AG09319 (cell line): ENCODE measurements at places on chromosomes 3 and 15.

DNA sequence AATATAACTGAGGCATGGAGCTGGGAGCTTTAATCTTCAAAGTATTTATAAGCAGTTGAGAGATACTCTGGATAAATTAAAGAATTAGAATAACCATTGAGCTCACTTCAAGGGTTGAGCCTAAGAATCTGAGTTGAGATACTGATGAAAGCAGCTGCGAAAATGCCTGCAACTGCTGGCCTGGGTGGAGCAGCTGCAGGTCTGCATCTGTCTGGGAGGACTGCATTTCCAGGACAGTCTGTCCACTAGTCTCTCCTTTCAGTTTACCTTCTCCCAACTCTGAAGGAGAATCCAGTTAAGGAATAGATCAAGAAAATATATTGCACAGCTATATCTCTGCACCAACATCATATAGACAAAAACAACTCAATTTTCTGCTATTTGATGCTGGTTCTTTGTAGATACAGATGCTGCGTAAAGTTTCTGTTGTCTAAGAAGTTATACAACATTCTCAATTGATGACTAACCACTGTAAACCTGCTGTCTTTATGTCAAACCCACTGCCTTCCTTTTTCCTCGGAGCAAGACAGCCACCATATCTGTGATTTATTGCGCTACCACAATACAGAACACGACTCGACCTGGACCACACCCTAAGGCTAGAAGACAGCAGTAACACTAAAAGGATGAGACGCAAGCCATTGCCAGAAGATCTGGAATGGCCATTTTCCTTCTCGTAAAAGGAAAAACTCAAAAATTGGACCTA lies 245.1 kb downstream of the MAGI1 start:
- no peak for DNase-seq

GRCh38 chr3:176647987-176648386 lies 549.3 kb downstream of the TBL1XR1 start:
- DNase-seq: no peak

GRCh38 chr3:192010490-192010889 lies 549.5 kb downstream of the PYDC2 start:
- DNase-seq: no peak

DNA sequence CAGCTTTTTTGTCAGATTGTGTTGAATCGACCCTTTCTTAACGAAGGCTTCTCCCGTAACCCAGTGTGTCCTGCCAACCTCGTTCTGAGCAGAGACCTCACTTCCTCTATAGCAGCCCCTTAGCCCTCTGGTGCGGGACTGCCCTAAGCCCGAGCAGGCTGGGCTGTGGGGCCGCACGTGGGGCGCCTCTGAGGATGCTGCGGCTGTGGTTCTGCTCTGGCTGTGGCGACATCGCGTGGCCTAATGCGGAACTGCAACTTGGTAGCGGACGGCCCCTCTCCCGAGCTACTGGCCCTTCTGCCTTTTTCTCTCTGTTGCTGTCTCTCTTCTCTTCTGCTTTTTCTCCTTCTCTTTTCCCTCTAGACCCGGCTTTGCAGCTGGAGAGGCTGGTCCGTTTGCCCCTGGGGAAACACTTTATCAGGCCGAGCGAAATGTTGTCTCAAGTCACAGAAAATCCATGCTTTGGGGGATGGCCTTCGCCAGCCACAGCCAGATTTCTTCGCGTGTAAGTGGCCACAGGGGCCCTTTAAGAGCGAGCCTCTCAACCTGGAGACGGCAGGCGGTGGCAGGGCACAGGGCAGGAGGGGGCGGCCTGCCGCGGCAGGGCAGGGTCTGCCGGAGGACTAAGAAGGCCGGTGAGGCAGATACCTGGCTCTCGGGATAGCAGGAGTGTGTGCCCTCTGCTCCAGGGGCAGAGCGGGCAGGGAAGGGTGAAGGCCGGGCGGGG lies 19.4 kb upstream of the KIF23 start:
- no peak for DNase-seq

- no peak for DNase-seq
Measured at GRCh38 chr15:58760385-58761009, 10.6 kb upstream of the MINDY2 start.

DNA sequence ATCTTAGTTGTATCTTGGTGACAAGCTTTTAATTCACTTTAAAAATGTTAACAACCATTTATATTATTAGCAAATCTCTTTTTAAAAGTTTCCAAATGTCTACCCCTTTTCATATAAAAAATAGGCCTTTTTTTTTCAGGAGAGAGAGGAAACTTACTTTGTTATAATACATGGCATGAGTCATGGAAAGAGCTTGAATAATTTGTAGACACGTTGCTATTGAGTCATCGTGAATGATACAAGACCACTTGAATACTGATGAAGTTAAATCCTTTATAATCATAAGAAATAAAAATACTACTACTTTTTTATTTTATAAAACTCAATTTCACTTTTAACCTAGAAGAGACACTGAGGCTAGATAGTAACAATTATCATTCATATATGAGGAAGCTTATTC lies 70.3 kb upstream of the BBX start:
- no peak for DNase-seq

DNA sequence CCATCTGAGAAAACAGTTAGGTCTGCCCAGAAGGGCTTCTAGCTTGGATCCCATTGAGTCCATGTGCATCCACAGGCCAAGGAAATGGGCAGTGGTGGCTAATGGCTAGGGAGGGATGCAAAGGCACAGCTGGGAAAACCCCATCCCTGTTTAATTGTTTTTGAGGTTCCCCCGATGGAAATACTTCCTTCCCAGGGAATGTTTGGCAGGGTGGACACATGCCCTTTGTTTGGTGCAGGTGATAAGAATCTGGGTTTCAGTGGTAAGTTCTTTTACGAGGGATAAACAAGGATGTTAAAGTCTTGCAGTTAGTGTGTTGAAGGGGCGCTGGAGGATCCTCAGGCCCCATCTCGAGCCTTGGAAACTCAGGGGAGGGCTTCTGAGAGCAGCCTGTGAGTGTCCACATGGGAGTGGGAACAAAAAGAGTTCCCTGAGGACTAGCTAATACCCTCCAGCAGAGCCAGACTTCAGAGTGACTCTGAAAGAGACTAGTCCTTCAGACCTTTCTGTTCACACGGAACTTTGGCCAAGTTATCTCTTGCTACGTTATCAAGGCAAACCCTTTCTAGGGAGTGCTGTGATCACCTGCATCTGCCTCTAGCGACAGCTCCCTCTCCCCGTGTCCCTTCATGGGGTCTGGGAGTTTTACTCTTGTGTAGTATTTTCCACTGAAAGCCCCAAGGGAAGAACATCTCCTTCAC lies 17.4 kb downstream of the PTPRG start:
- no peak for DNase-seq

DNA sequence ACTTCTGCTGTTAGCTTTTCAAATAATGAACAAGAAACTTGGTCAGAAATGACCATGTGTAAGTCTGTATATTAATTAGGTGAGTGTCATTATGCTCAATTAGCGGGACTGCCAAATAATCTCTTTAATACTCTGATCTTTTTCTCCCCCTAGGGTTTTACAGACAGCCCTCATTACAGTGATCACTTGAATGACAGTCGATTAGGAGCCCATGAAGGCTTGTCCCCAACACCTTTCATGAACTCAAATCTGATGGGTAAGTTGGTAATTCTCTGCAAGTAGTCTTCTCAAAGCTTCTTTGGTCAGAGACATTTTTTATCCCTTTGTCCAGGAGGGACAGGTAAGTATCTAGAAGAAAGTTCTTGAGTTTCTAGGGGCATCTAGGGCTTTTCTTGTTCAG lies 173.2 kb downstream of the TCF12 start:
- no peak for DNase-seq

- DNase-seq: no peak
Measured at GRCh38 chr15:69958496-69959084, 139.1 kb downstream of the TLE3 start.

GRCh38 chr3:140655678-140656077 lies 22.2 kb upstream of the TRIM42 start:
- no peak for DNase-seq

- DNase-seq: no peak
Measured at GRCh38 chr3:177604181-177604580, 406.9 kb upstream of the TBL1XR1 start.

DNA sequence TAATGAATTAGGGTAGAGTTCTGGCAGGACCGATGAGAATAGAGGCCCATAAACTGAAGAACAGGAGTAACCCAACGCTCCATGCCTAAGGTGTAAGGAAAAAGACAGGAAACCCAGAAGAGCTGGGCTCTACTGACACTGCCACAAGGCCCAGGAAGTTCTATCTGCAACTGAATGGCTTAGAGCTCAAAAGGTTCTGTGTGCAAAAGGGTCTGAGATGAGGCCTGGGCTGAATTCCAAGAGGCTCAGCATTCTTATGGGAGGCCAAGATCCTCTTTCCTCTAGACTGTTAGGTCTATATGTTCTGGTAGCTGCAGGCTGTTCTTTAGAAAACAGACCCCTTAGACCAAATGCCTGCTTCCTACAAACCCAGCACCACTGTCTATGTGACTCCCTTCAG lies 30.5 kb upstream of the PRSS50 start:
- DNase-seq: no peak

DNA sequence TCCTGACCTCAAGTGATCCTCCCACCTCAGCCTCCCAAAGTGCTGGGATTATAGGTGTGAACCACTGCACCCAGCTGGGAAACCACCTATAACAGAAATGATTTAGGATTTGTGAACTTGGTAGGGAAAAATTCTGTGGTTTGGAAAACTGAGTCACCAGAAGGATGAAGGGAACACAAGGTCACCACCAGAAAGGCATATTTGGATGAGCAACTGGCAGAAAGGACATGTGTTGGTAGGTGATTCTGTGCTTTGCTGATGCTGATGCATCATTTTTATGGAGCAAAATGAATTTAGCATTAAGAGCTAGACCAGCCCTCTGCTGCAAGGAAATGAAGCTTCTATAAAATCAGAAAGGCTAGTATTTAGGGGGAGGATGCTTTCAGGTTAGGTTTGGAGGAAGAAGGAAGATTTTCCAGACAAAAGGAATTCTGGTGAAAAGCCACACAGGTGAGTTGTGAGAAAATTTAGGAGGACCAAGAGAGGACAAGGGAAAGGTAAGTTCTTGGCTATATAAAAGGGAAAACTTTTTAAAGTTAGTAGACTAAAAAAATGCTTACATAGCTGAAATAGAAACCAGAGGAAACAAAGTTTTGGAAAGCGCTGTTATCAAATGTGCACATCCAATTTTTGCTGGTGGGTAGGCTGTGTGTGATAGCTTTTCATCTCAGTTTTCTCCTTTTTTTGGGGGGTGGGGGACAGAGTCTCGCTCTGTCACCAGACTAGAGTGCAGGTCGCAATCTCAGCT lies 3.6 kb downstream of the PXK start:
- DNase-seq: no peak

DNA sequence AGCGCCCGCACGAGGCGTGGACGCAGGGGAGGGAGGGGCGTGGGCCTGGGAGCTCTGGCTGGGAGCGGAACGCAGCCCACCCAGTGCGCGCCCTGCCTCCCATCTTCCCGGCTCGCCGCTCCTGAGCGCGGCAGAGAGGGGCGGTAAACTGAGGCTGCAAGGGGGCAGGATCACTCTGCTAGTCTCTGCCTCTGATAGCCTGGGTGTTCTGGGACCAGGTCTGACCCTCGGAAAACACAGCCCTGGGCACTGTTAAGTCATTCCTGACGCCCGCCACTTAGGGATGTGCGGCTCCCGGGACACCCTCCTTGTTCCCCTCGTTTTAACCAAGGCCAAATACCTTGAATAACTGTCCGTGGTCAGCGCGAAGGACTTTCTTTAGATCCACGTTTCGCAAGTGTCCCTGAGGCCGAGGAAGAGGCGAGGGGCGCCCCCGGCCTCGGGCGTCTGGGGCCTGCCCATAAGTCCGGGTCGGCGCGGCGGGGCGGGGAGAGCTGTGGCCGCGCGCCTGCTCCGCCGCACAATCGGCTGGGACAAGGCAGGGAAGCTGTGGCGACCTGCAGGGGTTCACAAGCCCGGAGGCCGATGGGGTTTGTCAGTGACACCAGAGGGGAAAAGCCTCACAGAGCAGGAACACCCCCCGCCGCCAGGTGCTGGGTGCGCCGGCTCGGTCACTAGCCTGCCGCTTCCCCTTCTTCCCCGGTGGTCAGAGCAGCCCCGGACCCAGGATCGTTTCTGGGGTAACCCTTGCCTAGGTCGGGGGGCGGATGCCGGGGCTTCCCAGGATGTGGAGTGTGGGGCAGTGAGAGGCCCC lies 1.5 kb downstream of the ITPKA start:
- DNase-seq: no peak

GRCh38 chr15:50823281-50823680 lies 57.8 kb upstream of the SPPL2A start:
- no peak for DNase-seq

DNA sequence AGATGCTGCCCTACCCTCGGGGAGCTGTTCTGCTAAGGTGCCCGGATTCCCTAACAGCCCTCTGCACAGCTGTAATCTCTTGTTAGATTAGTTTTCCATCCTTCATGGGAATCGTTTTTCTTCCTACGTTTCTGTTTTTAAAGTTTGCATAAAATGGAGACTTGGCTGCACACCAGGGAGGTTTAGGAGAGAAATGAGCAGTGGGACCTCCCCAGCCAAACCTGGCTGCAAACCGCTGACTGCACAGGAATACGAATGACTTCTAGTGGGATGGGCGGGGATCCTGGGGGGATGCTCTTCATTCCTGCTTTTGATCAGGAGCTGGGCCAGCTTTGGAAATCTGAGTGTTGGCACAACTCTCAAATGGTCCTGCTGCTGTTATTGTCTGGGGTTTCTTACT lies 77.5 kb downstream of the THSD4 start:
- no peak for DNase-seq

- no peak for DNase-seq
Measured at GRCh38 chr3:64056606-64057180, 33.4 kb upstream of the PSMD6 start.

DNA sequence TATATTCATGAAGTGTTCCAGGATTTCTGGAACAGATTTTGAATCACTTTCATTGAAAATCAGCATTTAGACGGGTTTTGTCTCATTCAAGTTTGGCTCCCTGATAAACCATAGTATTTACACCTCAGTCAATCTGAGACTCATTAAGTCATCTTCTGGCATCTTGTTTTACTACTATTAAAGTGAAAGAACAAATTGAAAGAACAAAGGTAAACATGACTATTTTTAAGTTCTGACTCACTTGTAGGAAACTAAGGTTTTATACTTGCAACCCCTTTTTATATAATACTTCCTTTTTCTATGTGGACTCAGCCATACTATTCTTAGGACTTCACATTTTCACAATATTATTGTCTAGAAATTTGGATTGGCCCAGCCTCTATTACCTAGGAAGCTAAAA lies 854.4 kb downstream of the SQOR start:
- no peak for DNase-seq

DNA sequence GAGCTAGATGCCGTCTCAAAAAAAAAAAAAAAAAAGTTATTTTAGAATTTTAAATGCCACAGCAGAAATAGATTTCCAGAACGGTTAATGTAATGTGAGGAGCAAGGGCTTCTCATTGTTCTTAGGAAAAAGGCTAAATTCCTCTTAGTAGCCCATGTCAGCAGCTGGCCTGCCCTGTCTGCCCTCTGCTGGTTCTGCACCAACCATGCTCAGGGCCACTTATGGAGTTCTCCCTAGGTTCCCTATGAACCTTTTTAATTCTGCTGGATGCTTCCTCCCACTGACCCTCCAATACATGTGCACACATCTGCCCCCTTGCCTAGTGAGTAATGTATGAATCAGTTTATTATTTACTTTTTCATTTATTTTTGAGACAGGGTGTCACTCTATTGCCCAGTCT lies 32.2 kb upstream of the DPPA4 start:
- no peak for DNase-seq
